ENCODE measurements at places on chromosomes 6 and 20.

- DNase-seq, result no peak
Observed at GRCh38 chr6:11595903-11596302, 58.4 kb downstream of the TMEM170B start.

GRCh38 chr6:17045581-17046322 lies 56.1 kb upstream of the STMND1 start:
- no peak for DNase-seq

DNA sequence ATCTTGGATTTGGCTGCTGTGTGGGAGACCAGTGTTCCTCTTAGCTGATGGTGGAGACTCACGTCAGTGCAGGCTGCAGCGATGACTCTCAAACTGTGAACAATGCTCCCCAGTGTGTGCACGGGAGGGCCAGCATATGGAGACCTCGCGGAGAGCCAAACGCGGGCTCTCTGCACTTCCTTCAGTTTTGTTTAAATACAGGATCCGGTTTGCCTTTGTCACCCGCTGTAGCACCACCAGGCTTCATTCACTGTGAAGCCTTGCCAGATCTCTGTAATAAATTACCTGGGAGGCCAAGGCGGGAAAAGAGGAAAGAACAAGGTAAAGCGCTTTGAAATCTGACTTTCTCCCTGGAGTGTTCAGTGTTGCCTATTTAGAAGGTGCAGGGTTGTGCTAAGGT lies 30.7 kb upstream of the TMEM14A start:
- no peak for DNase-seq

- no peak for DNase-seq
Observed at GRCh38 chr20:60040471-60041162, 82.4 kb downstream of the CDH26 start.

GRCh38 chr6:71405416-71405815 lies 116.8 kb downstream of the OGFRL1 start:
- no peak for DNase-seq

GRCh38 chr20:59184880-59185447 lies 21.3 kb downstream of the ZNF831 start:
- no peak for DNase-seq

DNA sequence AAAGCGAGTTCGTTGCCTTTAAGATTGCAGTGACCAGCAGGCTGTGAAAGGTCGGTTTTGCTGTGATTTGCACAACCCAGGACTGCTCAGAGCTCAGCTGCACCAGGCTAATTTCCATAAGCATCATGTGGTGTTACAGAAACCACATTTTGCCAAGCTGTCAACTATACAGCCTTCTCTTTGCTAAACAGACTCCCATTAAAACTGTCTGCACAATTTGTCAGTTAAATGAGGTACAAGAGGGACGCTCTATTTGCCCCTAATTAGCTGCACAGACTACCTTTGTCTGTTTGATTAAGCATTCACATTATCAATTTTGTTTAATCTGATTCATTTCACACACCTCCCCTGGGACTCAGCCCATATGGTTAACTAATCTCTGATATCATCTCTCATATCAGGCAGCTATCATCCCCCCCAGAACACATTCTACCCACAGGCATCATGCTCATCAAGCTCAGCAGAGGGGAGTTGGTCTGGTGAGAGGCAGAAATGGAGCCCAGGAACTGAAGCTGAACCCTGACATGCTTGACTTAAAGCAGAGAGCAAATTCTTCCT lies 62.1 kb downstream of the OLIG3 start:
- DNase-seq, result no peak

- DNase-seq, result no peak
Observed at GRCh38 chr6:146546443-146547043, 2.9 kb downstream of the RAB32 start.

DNA sequence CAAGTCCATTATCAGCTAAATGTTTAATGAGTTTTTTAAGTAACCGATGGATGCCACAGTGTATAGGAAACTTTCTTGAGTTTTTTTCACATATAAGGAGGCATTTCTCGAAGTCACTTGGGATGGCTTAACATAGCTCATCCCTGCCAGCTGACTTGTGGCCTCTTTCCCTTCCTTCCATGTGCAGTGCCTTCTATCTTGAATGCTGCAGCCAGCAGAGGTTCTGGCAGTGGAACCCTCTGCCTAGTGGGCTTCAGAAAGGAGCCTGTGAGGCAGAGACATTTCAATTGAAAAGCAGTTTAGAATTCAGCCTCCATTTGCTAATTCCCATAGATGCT lies 51.9 kb downstream of the AKAP12 start:
- no peak for DNase-seq

DNA sequence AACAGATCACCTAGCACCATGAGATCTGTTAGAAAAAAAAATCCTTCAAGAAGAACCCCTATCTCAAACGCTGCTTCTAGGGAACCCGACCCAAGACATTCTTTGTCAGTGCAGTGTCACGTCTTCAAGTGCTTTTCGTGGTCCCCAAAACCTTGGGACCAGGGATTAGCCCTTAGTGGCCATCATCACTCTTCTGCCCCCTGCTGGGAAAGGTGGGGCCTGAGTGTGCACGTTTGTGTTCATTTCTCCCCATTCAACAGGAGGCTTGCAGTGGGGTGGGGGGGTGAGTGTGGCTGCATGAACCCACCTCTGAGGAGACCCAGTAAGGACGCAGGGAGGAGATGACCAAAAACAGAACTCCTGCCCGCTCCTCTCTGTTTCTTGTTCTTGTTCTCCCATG lies 218.2 kb upstream of the RNF24 start:
- no peak for DNase-seq

DNA sequence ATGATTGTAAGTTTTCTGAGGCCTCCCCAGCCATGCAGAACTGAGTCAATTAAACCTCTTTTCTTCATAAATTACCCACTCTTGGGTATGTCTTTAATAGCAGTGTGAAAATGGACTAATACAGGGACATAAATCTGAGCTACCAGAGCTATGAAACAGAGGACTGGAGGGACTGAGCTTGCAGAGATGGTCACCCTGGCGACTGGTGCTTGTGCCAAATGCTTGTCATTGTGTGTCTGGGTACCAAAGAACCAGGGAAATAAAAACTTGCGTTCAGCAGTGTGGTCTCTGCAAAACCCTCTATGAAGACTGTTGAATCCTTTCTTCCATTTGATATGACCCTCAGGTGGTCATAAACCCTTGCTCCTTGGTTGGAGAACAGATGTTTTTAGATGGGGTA lies 105.1 kb upstream of the PRL start:
- DNase-seq, result no peak

DNA sequence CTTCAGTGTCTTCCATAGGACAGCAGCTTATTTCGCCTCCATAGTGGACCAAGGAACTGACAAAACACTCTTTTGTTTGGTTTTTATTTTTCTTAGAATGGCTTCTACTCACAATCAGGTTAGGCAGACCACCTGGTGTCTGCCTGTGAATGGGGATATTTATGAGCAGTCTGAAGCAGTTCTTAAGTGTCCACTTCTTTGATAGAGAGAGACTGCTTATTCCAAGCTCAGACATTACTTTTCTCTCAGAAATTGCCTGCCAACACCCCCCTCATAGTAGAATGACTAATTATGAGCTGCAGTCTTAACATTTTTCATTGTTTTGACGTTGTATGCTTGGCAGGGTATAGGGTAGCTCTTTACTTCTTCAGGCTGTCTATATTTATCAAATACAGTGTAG lies 174.7 kb downstream of the ZFAND3 start:
- DNase-seq, result no peak

- no peak for DNase-seq
Observed at GRCh38 chr6:119241111-119241465, 108.5 kb downstream of the MAN1A1 start.

- DNase-seq, result no peak
Observed at GRCh38 chr6:131470534-131470933, 102.5 kb upstream of the ARG1 start.

DNA sequence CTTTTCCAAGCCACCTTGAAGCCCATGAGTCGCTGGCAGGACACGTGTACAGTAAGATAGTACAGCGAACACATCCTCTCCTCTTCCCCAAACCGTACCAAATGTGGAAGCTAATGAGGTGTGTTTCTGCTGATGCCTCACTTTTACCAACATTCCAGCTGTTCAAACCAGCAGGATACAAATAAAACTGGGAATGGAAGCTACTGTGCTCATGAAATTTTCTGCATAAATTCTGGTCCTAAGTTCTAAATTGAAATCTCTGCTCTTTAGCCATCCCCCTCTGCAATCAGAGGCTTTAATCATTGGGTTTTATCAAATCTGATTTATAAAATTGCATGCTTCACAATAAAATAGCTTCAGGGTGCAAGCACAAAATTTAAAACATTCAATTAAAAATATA lies 81.9 kb upstream of the RIN2 start:
- no peak for DNase-seq

- no peak for DNase-seq
Observed at GRCh38 chr6:134609716-134610261, 291.9 kb upstream of the SGK1 start.

DNA sequence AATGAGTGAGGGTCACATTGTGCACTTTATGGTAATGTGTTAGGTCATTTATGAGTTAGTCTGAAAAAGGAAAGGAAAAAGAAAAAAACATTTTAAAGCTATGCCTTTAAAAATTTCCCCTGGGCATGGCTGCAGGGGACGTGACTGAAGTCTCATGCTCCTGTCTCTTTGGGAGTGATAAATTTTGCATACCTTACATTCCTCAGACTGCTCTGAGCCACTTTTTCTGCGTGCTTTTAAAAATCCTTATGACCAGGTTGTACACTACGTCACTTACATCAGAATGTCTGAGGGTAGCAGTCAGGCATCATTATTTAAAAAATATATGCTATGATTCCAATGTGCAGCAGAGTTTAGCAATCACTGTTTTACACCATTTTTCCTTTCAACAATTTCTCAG lies 121.2 kb downstream of the RFPL4B start:
- no peak for DNase-seq

- no peak for DNase-seq
Observed at GRCh38 chr6:73680289-73680918, 15.6 kb upstream of the CD109 start.

DNA sequence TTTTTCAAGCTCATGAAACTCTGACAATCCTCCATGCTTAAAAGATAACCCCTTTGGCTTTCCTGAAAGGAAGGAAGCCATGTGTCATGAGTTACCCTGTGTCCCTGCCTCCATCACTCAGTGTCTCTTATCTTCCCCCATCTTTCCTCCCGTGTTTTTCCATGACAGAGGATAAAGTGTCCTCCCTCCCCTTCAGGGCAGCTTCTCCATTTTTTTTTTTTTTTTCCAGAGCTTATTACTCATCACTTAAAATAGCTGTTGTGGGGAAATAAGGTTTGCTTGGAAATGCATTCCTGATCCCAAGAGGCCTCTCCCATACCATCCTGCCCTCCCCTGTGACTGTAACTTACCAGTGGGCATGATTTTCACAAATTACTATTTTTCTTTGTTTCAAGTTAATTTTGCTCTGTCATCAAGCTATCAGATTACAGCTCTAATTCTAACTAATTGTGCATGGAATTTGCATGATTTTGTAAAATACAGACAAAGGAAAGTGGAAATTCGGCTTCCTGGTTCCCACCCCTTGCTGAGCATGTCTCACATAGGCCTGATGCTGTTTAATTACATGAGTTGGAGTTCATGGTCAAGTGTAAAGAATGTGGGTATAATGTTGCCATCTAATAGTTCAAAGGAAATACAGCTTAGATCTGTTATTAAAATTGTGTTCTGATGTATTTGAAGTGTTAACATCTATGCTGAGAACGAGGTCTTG lies 614.5 kb upstream of the FLRT3 start:
- no peak for DNase-seq

GRCh38 chr6:157989541-157990289 lies 8.1 kb downstream of the SYNJ2 start:
- DNase-seq, result no peak

- no peak for DNase-seq
Observed at GRCh38 chr6:132021552-132022375, 70.6 kb upstream of the CCN2 start.

DNA sequence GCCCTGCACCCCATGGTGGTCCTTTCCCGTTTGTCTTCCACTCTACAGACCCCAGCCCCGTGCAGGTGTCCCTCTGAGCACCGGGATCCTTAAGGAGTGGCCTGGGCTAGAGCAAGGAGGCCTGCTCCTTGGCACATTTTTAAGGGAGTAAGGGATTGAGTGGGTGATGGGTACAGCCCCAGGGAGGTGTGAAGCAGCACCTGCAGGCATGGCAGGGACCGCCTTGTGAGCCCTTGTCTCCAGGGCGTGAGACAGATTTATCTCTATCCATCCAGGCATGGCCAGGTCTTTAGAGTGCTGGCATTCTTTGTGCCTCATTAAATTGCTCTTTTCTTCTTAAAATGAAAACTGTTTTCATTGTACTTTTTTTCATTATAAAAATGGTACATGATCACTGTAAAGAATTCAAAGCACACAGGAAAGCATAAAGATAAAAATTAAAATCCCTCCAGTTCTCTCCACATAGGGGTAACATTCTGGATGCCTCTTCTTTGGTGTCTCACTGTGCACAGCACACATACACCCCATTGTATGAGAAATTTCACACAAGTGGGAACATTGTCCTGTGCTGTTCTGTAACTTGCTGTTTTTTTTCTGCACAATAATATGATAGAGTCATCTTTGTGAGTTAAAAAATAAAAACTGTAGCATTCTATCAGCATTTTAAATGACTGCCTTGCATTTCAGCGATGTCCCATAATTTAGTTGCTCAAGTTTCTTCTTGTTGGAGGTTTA lies 31.9 kb upstream of the ZNF831 start:
- no peak for DNase-seq

- DNase-seq, result no peak
Observed at GRCh38 chr6:34131326-34132290, 14.3 kb downstream of the GRM4 start.

DNA sequence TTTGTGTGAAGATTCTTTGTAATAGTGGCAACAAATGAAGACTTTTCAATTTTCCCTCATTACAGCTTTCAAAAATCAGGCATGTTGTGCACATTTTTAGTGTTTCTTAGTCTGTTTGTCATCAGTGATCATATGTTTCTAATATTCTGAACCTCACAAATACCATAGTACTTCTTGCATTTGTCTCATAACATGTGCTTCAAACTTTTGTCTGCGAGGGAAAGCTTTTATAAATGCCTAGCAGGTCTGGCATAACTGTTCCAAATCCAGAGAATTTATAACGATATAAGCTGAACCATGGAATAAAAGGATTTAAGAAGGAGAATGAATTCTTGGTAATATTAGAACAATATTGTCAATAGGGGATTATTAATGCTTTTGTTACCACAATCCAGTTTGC lies 670.2 kb downstream of the RFPL4B start:
- no peak for DNase-seq

- no peak for DNase-seq
Observed at GRCh38 chr6:71404145-71404966, 115.7 kb downstream of the OGFRL1 start.

GRCh38 chr20:13819885-13820645 lies 35.2 kb downstream of the NDUFAF5 start:
- peak; percentile 6 for DNase-seq

DNA sequence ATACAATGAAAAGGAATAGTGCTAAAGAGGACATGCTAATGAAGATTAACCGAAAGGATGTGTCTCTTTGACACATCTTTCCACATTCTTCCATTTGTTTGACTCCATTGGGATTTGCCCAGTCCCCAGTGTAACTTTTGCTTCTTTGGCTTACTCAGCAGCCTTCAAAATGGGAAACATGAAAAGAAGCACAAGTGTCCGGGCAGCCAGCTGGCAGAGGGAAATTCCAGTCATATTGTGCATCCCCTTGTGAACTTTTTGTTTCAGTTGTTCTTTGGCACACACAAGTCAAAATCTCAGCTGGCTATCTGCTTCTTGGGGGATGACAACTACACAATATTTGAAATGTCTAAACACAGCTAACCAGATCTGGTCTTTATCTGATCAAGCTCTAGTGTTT lies 157.4 kb downstream of the OGFRL1 start:
- DNase-seq, result no peak

- no peak for DNase-seq
Observed at GRCh38 chr6:154648188-154648887, 84.9 kb upstream of the SCAF8 start.

GRCh38 chr6:4078691-4079471 lies at the start of gene FAM217A:
TSS of gene FAM217A (minus strand) at chr6:4079137. CDS start at chr6:4077414, 1,723 bp downstream.
- DNase-seq, result no peak
